ENCODE measurements at places on chromosomes 16 and 17. TPM values are rescaled to one million over a fixed set of nuclear protein-coding genes. Genes with fewer than 3 reads are reported as not detected.

DNA sequence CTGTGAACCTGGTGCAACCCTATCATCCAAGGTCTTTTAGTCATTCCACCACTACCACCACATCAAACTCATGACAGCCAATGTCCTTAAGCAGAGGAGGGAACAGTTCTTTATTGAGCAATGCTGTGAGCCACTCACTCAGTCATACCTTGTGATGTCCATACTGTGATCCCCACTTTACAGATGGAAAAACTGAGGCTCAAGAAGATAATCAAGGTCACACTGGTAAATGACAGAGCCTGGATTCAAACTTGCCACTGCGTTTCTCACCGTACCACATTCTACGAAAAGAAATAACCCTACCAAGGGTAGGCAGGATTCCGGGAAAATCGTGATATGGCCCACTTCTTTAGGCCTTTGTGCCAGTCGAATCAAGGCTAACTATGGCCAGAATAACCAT is 172.6 kb downstream of the CCT6B start:
- no peak for DNase-seq

DNA sequence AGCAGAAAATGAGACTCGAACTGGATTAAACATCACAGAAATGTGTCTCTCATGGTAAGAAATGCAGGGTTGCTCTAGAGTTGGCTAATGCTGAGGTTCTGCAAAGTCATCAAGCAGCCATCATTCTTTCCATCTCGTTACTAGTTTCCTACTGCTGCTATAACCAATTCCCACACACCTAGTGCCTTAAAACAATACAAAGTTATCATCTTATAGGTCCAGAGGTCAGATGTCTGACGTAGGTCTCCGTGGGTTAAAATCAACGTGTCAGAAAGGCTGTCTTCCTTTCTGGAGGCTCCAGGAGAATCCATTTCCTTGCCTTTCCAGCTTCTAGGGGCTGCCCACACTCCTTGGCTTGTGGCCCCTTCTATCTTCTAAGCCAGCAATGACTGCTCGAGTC is 118.6 kb downstream of the STX8 start:
- no peak for DNase-seq

GRCh38 chr16:81647527-81647926 is 131.6 kb upstream of the PLCG2 start:
- DNase-seq = no peak

DNA sequence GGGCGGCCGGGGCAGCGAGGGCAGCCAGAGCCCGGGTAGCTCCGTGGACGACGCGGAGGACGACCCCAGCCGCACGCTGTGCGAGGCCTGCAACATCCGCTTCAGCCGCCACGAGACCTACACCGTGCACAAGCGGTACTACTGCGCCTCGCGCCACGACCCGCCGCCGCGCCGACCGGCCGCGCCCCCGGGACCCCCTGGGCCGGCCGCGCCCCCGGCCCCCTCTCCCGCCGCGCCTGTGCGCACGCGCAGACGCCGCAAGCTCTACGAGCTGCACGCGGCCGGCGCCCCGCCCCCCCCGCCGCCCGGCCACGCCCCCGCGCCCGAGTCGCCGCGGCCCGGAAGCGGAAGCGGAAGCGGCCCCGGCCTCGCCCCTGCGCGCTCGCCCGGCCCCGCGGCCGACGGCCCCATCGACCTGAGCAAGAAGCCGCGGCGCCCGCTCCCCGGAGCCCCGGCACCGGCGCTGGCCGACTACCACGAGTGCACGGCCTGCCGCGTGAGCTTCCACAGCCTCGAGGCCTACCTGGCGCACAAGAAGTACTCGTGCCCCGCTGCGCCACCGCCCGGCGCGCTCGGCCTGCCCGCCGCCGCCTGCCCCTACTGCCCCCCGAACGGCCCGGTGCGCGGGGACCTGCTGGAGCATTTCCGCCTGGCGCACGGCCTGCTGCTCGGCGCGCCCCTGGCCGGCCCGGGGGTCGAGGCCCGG is 36.1 kb upstream of the ZC3H18 start:
- peak; percentile 89 for DNase-seq

DNA sequence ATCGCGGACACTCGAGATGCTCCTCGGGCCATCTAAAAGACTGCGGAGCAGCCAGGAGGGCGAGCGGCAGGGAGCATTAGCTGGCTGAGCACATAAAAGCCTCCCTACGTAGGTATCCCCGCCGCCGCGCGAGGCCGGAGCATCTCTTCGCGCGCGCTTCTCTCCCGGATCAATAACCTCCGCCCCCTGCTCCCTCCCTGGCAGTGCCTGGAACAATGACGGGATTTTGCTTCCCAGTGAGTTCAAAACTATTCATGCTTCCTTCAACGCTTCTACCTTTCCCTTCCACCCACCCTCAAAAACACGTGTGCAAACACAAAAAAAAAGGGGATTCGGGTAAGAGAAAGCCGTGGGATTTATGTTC is 984 bp downstream of the CENPV start:
- DNase-seq = peak; percentile 70

DNA sequence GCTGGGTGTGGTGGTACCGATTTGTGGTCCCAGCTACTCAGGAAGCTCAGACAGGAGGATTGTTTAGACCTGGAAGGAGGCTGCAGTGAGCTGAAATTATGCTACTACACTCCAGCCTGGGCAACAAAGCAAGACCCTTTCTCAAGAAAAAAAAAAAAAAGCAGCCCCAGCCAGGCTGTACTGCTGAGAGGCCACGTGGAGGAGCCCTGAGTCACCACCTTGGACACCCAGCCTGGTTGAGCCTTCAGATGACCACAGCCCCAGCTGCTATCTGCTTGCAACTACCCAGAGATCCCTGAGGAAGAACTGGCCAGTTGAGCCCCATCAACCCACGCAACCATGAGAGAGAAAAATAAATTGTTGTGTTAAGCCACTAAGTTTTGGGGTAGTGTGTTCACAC is 23.6 kb upstream of the GPRC5C start:
- no peak for DNase-seq

DNA sequence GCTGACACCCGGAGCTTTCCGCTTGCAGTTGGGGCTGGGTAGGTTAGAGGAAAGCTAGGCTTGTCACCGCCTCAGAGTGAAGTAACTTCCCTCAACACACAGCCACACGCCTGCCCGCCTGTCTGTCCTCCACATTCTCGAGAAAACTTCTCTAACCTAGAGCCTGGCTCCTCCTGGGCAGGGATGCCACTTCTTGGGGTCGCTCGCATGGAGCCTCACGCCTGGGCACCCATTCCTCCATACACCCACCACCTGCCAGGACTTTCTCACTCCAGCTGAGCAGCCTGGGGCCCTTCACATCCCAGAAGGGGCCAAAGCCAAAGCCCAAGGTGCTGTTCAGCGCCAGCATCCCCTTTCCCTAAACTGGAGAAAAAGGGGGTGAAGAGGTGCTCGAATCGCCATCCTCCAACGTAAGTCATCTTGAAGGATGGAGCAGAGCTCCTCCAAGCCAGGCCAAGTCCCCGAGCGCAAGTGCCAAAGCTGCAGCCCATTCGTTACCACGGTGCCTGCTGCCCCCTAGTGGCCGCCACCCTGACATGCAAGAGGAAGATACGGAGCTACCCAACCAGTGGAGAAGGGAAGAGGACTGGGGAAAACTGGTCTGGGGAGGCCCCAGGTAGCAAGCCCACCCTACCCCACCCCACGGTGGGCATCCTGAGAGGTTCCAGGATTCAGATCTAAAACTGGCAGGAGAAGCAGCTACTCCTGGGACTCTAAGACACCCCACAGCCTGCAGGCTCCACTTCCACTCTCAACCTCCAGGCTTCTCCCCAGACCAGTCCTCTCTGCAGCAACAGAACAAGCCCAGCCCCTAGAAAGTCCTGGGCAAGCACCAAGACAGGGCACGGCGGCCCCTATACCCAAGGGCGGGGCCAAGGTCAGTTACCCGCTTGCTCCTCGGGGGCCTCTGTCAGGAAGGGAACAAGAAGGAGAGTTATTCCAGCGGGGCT is 63.1 kb downstream of the MYO18A start:
- peak; percentile 90 for DNase-seq

- DNase-seq = peak; percentile 65
These were observed 178.3 kb downstream of the MRTFB start for GRCh38 chr16:14249291-14250032.

DNA sequence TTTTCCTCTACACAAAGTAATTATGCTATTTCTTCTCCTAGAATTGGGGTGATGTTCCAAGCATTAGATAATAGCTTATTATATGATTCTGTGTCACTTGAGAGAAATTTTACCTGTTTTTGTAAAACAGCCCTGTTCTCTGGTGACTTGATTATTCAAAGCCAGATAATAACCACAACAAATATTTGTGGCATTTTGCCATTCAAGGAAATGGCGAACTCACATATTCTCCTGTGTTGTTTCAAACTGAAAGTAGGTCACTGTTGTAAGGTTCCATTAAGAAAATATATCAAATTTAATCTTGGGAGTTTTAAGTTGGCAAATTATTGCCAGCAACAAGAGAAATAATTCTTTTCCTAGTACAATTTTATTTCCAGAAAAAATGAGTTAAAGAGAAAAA is 124.8 kb downstream of the STXBP4 start:
- no peak for DNase-seq

DNA sequence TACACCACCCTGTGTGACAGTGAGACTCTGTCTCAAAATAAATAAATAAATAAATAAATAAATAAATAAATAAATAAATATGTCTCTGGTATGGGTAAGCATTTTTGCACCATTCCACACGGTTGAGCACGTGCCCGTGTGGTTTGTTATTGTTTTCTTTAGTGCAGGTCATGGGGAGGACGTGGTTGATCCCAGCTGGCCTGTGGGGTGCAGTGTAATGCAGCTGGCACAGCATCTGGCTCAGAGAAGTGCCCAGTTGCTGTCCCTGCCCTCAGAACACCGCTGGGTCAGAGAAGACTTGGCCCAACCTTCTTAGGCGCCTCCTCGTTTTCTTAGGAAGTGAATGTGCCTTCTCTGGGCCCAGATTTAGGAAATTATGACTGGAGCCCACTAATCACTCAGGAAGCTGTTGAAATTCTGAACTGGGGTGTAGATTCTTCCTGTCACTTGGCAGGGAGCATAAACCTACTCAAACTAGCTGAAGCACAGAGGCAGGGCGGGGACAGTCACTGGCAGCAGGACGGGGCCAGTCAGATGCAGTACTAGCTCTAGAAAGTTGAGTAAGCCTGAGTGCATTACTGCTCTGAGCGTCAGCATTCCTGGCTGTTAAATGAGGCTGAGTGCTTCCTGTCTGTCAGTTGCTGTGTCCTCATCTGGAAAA is 85.9 kb downstream of the SNX29 start:
- no peak for DNase-seq

DNA sequence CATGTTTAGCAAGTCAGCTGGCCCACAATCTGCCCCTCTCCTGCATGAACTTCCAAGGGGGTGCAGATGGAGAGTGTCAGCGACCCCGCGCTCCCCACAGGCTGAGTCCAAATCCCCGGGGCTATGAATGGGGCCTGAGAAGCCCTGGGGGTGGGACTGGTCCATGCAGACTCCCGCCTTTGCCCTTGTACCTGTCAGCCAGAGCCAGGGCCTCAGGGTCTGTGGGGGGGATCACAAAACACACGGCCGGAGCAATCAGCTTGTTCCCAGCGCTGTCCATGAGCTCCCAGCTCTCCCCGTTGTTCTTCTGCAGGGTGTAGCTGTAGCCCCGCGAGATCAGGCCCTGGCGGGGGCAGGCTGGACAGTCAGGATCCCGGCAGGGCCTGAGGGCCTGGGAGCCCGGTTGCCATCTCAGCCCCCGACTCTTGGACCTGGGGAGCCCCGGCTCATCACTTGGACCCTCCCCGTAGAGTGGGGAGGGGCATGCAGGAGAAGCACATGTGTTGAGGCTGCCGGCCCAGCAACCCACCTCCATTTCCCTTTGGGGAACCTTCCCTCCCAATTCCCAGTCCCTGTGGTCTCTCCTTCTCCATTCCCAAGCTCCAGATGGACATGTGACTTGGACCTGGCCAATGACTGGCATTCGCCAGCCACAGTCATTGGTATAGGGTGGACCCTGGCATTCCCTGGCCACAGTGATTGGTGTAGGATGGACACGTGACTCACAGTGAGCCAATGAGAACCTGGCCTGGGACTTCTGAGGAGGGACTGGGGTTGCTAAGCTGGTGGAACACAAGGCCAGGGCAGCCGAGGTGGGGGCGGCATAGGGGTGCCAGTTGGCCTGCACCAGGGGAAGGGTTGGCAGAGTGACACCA is 42.4 kb downstream of the PPL start:
- no peak for DNase-seq

The TSPAN10 gene
- 0.34 TPM for total RNA-seq

DNA sequence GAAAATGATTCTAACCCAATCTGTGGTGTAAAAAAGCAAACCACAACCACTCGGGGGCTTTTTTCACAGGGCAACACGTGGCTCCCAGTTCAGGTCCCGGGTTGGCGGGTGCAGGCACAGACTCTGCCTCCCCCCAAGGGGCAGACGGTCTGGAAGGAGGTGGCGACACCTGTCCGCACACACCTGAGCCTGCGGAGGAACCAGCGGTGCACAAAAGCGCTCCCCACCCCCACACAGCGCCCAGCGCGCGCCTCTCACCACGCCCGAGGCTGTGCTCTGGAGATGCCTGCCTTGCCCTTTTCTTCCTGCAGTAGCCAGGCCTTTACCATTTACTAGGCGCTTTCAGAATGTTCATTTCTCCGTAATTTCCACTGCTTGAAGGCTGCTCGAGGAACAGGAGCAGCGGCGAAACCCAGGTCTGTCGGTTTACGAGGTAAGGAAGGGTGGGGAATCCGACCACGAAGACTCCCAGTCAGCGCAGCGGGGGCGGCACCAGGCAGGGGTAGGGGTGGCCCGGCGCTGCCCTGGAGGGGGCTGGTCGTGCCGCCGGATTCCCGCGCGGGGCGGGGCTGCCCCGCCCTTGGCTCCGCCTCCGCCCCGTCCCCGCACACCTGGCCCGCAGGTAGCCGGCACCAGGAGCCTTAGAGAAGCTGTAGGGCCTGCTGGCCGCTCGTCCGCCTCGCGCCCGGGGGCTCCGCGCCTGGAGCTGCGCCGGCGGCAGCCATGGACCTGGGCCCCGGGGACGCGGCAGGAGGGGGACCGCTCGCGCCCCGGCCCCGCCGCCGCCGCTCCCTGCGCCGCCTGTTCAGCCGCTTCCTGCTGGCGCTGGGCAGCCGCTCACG is at the start of gene USP43:
Gene USP43, plus strand, starts transcription at position 608 of the 842 bp plus-strand sequence. Its CDS starts 116 bp downstream, at position 724.
- peak; percentile 52 for DNase-seq

DNA sequence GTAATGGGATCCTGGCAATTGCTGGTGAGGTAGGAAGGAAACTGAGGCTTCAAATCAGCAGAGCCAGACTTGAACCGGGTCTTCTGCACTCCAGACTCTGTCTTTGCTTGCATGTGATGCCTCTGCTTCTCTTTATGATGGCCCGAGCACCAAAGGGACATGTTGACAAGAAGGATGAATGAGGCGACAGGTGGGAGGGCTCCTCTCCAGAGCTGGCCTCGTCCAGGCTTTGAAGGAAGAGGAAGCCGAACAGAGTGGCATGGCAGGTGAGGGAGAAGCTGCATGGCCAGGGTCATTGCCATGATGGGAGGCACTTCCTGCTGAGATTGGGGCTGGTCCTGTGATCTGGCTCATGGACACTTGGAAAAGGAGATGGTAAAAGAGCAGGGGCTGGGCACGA is 40.8 kb downstream of the AKAP1 start:
- DNase-seq = no peak

GRCh38 chr16:20391045-20391444 is 13.5 kb downstream of the PDILT start:
- DNase-seq = no peak

The SCGB1C2 gene
- total RNA-seq = not detected

GRCh38 chr16:12781777-12782176 is 21.9 kb downstream of the CPPED1 start:
- DNase-seq = peak; percentile 58

The SULT1A4 gene
- 1.8 TPM for total RNA-seq

The AANAT gene
- 0.16 TPM for total RNA-seq

The SHISA6 gene
- not detected for total RNA-seq

The FSCN2 gene
- total RNA-seq = 0.23 TPM

The DLX4 gene
- total RNA-seq = 0.85 TPM

The AURKB gene
- total RNA-seq = 173 TPM
